ENCODE measurements at places on chromosomes 5 and 9.
A peak's percentile ranks its signal among the peaks of the same experiment; 100 is the strongest.

DNA sequence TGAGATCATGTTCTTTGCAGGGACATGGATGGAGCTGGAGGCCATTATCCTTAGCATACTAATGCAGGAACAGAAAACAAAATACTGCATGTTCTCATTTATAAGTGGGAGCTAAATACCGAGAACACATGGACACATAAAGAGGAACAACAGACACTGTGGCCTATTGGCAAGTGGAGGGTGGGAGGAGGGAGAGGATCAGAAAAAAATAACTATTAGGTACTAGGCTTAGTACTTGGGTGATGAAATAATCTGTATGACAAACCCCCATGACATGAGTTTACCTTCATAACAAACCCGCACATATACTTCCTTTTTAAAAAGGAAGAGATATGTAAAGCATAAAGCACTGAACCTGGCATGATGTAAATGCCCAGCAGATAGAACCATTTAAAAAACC, 99.0 kb downstream of the MEGF10 start:
- no peak for DNase-seq

GRCh38 chr5:110752953-110753352, 14.1 kb downstream of the SLC25A46 start:
- no peak for DNase-seq

DNA sequence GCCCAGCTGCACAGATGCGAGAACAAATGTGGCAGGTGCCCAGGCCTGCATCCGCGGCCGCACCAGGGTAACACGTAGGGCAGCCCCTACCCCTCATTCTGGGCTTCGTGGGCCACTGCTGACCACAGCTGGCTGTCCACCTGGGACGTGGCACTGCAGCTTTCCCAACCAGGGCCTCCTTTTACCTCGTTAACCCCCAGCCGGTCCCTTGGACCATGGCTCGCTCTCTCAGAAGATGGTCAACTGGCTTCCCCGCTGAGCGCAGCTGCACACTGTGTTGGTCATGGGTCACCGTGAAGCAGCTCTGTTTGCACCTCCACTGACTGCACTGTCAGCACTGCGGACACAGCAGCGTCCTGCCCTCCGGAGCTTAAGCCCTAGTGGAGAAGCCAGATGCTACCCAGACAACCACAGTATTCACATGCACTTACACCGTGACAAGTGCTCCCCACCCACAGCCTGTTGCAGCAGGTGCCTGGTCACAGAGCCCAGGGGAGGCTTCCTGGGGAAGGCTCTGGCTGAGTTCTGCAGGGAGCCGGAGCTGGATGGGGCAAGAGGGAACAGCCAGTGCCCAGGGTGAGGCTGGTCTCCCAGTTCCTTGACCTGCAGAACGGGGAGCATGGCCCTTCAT, 10.5 kb upstream of the PLEKHG4B start:
- DNase-seq, result peak; percentile 80

DNA sequence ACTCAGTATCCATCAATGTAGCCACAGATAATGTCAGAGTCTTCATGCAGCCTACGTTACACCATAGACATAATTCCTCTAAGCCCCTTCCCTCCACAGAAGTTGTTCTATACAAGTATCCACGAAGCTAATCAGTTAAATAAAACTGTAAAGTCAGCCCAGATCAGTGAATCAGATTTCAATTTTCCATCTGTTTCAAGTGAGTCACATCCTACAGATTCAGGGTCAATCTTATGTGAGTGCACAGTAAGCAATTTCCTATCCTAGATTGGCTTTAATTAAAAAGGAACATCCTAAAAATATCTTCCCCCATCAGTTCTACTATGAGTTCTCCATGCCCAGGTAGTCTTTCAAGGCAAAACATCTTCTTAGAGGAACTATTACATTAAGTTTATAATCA, 402.5 kb downstream of the EFNA5 start:
- DNase-seq, result no peak

- no peak for DNase-seq
Measured at GRCh38 chr9:5787220-5787619, 45.7 kb downstream of the ERMP1 start.

DNA sequence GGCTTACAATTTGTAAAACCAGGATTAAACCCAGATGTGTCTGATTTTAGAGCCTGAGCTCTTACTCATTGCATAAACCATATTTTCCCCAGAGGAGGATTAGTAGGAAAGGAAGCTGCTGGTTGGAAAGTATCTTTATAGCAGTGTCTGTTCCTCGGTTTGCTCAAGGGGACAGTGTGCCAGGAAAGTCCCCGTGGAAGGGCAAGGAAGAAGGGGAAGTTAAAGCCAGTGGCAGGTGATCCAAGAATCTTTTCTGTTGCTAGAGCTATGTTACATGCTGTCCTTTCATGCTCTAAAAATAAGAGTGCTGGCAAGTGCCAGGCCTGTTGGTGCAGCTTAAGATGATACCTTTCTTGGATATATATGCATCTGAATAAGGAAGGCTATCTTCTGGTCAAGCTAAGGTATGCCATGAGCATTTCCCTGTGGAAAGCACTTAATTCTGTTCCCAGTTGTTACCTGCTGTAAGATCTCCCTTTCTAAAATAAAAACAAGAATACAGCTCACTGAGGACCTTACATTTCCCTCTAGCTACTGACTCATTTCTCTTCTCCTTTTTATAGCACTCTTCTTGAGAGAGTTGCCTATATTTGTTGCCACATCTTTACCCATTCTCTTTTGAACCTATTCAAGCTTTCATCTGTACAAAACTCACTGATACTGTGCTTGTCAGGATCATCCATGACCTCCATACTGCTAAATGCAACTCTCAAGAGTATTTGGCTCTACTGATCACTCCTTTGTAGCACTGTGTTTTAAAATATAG, 8.0 kb downstream of the PDCD1LG2 start:
- no peak for DNase-seq

DNA sequence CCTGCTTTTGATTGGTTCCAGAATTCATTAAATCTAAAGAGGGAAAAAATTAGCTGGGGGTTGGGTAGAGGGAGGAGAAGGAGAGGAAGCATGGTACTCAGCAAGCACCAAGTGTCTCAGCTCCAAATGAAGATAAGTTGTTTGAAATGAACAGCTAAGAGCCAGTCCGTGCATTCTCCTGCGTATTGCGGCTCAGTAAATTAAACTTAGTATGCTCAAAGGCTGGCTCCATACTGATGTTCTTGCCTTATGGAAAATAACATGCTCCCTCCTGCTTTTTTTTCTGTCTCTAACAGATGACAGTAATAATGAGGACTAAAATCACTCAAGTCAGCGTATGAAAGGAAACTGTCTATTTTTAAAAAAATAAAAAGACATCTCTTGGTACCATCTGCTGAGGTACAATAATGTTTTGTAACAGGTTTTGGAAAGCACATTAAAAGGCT, 161.0 kb downstream of the SPATA31D1 start:
- peak; percentile 1 for DNase-seq

DNA sequence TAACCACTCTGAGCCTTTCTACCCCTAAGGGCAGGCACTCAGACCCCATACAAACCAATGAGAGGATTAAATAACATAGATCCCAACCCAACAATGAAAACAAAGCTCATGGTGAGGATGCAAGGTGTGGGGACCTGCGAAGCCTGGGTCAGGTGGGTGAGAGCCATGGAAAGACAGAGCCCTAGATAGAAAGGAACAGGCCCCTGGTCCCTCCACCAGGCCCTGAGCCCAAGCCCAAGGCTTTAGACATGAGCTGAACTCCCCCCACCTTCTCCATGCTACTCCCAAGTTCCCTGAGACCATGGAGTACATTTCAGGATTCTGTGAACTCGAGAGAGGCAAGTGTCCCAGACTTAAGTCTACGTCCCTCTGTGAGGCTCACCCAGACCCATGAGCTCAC, 106.5 kb downstream of the SAXO1 start:
- no peak for DNase-seq

DNA sequence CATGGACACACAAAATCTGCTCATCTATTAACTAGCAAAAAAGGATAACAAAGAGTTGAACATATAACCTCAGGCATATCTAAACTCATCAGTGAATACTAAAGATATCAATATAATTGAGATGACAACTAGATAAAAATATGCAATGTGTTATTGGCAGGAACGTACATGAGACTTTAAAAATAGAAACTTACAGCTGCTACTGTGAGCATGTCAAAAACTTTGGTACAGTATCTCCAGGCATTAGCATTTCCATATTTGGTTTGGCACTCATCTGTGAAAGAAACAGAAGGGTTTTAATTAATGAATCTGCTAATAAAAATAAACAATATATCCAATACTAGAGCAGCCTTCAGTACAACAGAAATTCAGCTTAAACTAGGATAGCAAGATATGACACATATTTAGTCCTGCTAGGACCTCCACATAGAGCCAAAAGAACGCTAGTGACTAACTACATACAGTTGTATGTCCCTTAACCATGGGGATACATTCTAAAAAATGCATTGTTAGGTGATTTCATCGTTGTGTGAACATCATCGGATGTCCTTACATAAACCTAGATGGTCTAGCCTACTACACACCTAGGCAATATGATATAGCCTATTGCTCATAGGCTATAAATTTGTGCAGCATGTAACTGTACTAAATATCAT, 10.5 kb upstream of the SCAI start:
- no peak for DNase-seq

GRCh38 chr5:169350759-169351240, 49.9 kb upstream of the SLIT3 start:
- no peak for DNase-seq

DNA sequence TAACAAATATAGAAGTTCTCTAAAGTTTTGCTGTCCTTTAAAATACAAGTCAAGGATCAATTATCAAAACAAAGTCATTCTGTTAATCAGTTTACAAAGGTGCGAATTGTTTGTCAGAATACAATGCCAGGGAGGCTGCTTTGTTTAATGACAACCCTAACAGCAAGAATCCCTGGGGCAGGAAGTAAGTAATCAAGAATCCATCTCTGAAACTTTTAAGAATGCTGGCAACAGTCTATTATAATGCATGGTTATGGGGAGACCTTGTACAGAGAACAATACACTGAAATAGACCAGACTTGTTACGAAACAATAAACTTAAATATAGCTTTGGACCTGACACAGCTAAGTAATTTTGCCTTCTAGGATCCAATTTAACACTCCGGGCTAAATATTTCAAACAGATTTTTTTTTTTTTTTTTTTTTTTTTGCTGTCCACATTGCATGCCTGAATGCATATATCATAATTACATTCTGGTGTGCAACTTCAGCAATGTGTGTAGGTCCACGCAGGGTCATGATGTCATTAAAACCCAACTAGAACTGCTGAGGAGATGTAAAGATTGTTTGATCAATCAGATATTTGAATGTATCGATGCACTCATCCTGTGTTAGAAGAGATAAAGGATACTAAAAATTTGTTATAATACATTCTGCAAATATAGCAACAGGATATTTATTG, 421.3 kb downstream of the CETN3 start:
- no peak for DNase-seq

DNA sequence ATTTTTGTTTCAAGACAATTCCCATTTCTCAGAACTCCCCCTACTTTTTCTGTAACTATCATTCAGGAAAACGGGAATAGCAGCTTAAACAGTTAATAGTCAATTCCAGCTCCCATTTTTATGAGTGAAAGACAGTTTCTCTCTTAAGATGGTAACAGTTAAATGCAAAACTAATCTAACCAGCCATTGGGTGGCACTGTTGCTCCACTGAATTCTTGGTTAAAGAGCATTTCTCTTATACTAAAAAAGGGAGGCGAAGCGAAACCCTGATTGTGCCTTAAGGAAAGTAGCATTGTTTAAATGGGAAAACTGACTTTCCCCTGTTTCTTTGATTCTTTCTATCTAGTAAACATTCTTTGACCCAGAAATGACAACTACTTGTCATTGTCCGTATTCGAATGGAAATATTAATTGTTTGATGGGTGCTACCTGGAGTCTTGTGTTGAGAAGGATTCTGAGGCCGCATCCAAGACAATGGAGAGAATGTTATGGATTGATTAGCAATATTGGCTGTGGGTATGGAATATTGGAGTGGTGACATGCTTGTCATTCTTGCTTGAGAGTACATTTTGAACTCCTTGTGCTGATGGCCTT, 507.8 kb downstream of the MAT2B start:
- peak; percentile 83 for DNase-seq

DNA sequence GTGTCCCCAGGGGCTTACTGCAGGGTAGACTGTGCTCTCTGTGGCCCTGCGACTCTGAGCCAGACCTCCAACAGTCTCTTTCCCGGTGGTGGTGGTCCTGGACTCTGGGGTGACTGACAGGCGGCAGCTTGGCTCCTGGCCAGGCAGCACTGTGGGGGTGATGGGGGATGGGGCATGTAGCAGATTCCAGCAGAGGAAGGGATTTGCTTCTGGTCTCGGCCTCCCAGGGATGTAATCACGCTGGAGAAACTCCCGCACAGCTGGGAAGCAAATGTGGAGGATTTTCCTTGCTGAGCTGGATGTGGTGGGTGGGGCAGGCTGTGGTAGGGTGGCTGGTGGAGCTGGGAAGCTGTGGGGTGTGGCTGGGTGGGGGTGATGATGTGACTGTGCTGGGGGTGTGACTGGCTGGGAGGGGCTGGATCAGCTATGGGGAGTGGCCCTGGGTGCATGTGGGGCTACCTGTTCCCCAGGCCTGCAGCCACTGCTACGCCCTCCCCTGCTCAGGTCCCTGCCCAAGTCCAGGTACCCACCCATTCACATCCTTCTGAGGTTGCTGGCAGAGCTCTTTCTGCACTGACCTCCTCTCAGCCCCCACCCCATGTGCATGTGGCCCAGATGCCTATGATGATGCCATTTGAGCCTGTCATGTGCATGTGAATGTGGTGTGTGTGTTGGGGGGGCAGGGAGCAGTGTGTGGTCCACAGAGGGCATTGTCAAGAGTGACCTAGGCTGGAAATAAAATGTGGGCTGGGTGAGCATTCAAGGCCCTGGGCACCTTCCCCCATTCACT, 3.8 kb downstream of the NDST1 start:
- DNase-seq, result peak; percentile 67

DNA sequence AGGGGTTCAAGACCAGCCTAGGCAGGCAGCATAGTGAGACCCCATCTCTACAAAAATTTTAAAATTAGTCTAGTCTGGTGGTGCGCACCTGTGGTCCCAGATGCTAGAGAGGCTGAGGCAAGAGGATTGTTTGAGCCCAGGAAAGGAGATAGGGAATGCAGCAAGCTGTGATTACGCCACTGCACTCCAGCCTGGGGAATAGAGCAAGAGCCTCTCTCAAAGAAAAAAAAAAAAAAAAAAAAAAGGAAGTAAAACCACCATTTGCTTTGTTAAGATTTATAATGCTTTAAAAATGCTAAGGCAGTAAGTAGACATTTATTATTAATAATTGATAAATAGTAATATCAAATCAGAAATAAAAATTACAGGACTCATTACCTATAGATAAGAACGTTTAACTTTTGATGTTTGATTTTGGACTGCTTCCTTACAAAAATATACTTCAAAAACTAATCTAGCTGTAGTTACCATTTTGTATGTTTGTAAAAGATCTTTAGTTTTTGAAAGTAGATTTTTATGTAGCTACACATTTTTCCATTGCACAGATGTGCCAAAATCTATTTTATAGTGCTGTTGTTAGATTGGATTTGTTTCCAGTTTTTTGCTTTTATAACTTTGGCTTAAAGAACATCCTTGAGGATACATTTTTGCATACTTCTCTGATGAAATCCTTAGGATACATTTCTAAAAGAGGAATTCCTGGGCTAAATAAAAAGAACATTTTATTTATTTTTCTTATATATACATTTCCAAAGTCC, 86.4 kb downstream of the INIP start:
- no peak for DNase-seq

GRCh38 chr9:73151653-73152542, at the start of gene ANXA1:
Gene ANXA1, plus strand, starts transcription at chr9:73151865. Its CDS starts 6,671 bp downstream, at chr9:73158536.
- no peak for DNase-seq

- no peak for DNase-seq
Measured at GRCh38 chr5:136522217-136522956, 157.0 kb upstream of the TRPC7 start.

GRCh38 chr5:72889324-72889723, 66.5 kb upstream of the FCHO2 start:
- no peak for DNase-seq

GRCh38 chr5:61881821-61882487, 424.1 kb upstream of the KIF2A start:
- no peak for DNase-seq

Measured in NCI-H524 (cell line).